ENCODE measurements at places on chromosomes 12 and 14. TPM values are rescaled to one million over a fixed set of nuclear protein-coding genes. Genes with fewer than 3 reads are reported as not detected.

Gene SLC38A4
- 0.63 TPM for total RNA-seq

Gene SYNDIG1L
- 1.3 TPM for total RNA-seq

Gene ACOT4
- total RNA-seq: 1.6 TPM

Gene ACSS3
- total RNA-seq: 6.3 TPM

Gene TAS2R10
- 15.0 TPM for total RNA-seq

Gene ANKS1B
- total RNA-seq: 534 TPM

Gene GMFB
- 165 TPM for total RNA-seq

Gene SPTSSA
- 8.8 TPM for total RNA-seq

Gene DCN
- total RNA-seq: 20.3 TPM

Gene VRK1
- 53.5 TPM for total RNA-seq

Gene KLRK1
- 0.31 TPM for total RNA-seq

Gene NCOR2
- total RNA-seq: 39.1 TPM

Gene ADAM21
- total RNA-seq: not detected

Gene KRT77
- total RNA-seq: not detected

Gene MTERF2
- 20.7 TPM for total RNA-seq

Gene OR10P1
- total RNA-seq: not detected

Gene NEUROD4
- 4.4 TPM for total RNA-seq

Gene RILPL1
- 7.5 TPM for total RNA-seq

Gene TOMM20L
- total RNA-seq: not detected

Gene IL31
- total RNA-seq: not detected

Gene STAC3
- 0.94 TPM for total RNA-seq

Gene NID2
- total RNA-seq: 6.9 TPM

Gene PTGER2
- not detected for total RNA-seq

Gene TCL1B
- total RNA-seq: not detected

Gene SLC17A8
- 0.63 TPM for total RNA-seq

Gene ABCD2
- total RNA-seq: 18.8 TPM

Gene MIP
- total RNA-seq: not detected

Gene UNC79
- total RNA-seq: 94.2 TPM

Gene MUCL1
- not detected for total RNA-seq

Gene TPPP2
- not detected for total RNA-seq

Gene TAS2R9
- 2.8 TPM for total RNA-seq
